Endothelial cell (in vitro differentiated cells): ENCODE measurements at places on chromosomes 11 and 22.

DNA sequence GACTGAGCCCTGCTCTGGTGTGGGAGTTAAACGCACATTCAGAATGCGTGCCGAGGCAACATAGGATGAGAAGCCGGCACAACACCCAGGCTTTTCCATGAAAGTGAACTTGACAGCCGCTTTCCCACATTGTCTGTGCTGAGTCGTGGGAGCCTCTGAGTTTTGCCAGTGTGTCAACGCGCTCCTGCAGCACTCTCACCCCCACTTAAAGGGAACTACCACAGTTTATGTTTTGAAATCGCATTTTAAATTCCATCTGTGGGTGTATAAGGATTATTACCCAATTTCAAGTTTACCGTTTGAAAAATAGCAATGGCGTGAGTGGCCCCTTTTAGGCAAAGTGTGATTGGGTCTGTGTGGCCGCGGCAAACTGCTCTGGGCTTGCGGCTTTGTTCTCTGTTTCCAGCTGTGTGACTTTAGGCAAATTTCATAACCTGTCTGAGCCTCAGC, 81.5 kb downstream of the FBLN1 start:
- DNase-seq, result no peak

DNA sequence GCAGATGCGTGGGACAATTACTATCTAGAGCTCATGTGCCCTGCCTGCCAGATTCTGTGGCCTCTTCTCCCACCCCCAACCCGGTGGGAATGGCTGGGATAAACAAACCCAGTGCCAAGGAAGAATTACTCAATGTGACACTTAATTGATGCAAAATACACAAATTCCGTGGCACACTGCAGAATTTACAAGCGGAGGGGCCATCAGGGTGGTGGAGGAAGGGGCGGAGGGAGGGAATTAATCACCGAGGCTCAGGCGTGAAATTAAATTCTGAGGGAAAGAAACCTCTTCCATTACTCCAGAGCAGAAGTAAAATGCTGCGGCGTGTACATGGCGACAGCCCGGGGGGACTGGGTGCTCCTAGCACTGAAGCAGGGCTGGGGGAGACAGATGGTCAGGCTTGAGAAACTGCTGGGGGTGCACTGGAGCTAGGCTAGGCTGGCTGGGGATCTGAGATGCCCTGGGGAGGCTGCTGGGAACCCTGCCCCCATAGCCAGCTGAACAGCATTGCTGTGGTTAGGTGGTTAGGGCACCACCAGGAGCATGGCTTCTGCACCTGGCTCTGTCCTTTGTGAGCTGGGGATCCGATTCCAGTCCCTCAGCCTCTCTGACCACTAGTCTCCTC, 200.6 kb downstream of the CEP164 start:
- DNase-seq, result no peak

DNA sequence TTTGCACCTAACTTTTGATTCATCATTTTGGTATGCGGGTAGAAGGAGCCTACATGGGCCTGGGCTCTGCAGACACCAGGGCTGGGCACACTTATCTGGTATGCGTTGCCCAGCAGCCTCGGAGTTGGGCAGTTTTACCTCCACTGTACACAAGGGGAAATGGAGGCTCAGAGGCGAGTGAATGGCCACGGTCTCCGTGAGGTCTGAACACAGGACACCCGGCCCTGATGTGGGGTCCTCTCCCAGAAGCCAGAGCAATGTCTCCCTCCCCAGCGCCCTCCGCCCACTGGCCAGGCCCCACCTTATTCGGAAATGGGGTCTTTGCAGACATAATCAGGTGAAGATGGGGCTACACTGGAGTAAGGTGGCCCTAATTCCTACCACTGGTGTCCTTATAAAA, 43.7 kb downstream of the OSBPL5 start:
- no peak for DNase-seq

DNA sequence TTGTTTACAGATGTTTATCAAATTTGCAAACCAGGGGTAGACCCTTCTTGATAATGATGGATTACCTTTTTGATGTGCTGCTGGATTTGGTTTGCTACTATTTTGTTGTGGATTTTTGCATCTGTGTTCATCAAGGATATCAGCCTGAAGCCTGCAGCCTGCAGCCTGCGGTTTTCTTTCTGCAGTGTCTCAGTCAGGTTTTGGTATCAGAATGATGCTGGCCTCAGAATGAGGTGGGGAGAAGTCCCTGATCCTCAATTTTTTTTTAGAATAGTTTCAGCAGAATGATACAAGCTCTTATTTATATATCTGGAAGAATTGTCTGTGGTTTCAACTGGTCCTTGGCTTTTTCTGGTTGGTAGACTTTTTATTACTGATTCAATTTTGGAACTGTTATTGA, 19.7 kb upstream of the RAB38 start:
- no peak for DNase-seq
